ENCODE measurements at places on chromosomes 16 and 17. TPM values are rescaled to one million over a fixed set of nuclear protein-coding genes. Genes with fewer than 3 reads are reported as not detected.

DNA sequence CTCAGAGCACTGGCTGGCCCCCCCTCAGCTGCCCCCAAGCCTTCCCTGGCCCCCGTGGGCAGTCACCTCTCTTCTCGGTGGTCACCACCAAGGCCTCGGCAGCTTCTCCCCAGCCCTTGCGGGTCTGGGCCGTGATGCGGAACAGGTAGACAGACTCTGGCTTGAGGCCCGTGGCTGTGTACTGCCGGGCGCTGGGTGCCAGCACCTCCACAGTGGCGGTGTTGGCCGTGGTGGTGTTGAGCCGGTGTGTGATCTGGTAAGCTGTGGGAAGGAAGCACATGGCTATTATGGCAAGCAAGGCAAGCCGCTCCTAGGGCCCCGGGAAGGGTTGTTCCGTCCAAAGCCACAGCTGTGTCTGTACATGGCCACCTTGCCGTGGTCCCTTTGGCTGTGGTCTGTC is 78.4 kb upstream of the CDC42EP4 start:
- no peak overlapping the region for H3K27ac ChIP-seq
- no peaks in the 10 kb centered on the region for H3K36me3 ChIP-seq
- no peaks in the 10 kb centered on the region for H3K4me1 ChIP-seq
- H3K4me3 ChIP-seq = no peak overlapping the region
- H3K27me3 ChIP-seq = peaks cover 11% of the 10 kb centered on the region

- no peaks in the 10 kb centered on the region for H3K27me3 ChIP-seq
- H3K4me1 ChIP-seq = peaks cover 20% of the 10 kb centered on the region
- H3K27ac ChIP-seq = no peak overlapping the region
- no peak overlapping the region for H3K4me3 ChIP-seq
Measured at GRCh38 chr16:67463059-67463458, 17.9 kb downstream of the ATP6V0D1 start.

DNA sequence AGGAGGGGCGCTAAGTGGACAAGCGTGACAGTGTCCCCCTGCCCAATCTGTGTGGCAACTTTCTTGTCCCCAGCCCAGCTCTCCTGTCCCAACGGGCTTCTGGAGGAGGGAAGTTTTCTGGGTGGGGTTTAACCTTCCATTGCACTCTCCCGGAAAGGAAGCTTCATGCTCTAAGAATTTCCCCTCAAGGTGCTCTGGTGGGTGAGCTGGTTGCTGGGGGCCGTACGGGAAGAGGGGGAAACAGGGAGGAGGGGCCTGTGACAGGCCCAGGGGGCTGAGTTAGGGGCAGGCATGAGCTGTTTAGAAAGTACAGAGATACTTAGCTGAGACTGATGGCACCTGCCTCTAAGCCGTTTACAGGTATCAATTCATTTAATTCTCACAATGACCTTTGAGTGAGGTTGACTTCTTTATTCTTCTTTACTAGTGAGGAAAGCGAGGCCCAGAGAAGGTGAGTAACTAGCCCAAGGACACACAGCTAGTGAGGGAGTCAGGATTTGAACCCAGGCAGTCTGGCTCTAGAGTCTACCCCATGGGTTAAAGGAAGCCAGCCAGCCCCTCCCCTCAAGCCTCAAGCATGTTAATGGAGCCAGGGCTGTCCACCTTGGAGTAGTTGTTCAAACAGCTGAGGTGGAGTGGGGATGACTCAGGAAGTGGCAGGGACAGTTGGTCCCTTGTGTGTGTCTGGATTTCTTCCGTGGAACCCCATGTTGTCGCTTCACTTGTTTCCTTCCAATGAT is 18.9 kb downstream of the ADGRG1 start:
- peaks cover 8% of the 10 kb centered on the region for H3K4me1 ChIP-seq
- DNase-seq = no peak
- H3K27ac ChIP-seq = no peak overlapping the region
- no peaks in the 10 kb centered on the region for H3K36me3 ChIP-seq
- no peak overlapping the region for H3K4me3 ChIP-seq

DNA sequence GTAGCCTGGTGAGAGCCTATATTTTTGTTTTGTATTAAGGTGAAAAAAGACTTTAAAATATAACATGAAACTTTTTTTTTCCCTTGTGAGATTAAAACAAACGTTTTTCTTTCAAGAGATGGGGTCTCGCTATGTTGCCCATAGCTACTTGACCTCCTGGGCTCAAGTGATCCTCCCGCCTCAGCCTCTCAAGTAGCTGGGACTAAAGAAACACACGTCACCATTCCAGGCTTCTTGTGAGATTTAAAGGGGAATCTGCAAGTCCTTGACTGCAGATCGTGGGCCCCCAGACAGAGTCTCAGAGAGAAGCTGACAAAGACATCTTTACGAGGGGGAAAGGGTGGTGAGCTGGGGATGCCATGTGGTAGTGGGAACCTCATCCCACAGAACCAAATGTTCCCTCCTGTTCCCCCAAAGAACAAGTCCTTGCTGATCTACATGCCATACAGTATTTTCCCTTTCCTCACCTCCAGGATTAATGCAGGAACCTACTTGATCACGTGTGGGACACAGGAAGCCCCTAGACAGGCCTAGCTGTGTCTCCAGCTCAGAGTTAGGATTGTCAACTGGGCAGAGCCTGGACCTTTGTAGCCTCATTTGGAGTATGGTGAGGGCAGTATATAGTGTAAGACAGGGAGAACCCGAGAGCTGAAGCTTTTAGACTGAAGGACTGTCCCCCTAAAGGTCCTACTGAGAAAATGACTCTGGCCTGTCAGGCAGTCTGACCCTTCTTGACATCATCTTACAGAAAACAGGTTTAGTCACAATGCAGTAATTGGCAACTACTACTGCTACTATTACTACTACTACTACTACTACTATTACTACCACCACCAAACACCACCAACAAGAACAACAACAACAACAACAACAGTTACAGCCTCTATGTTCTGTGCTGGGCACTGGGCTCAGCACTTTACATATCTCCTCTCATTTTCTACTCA is 4.1 kb downstream of the MAP3K14 start:
- no peak overlapping the region for H3K4me3 ChIP-seq
- H3K27ac ChIP-seq = peak overlapping the region; percentile 42
- DNase-seq = no peak
- peaks cover 8% of the 10 kb centered on the region for H3K36me3 ChIP-seq
- no peaks in the 10 kb centered on the region for H3K27me3 ChIP-seq

DNA sequence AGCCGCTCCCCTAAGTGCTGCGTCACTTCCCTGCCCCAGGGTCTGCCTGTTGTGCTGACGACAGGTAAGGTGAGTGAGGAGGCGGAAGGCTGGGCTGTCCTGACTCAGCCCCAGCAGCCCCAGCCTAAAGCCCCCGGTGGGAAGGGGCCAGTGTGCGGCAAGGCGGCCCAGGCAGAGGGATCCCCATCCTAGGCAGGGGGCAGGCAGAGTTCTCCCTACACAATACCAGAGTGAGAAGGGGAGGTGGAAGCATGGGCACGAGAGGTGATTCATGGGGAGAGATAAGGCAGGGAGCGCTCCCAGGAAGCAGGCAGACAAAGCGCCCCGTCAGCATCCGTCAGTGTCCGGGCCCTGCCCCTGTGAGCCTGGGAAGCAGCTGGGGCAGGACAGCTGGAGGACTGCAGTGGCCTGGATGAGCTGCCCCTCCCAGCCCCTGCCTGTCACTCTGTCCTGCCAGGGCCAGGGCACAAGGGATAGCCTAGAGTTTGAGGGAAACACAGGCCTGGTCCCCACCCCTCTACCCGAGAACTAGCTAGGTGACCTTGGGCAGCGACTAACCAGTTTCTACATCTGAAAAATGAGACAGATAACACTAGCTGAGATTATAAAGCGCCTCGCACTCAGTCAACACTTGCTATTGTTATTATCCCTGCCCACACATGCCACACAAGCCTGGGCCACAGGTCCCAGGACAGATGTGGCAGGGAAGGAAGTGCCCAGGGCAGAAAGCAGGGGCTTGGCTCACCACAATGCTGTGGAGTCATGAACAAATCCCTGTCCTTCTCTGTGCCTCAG is 3.8 kb downstream of the FAM83G start:
- H3K4me1 ChIP-seq = peaks cover 31% of the 10 kb centered on the region
- H3K27ac ChIP-seq = no peak overlapping the region
- H3K36me3 ChIP-seq = peaks cover 15% of the 10 kb centered on the region
- peak; percentile 59 for DNase-seq

- H3K27me3 ChIP-seq = peaks cover 32% of the 10 kb centered on the region
- H3K4me1 ChIP-seq = 0 out of 2 replicates have a peak, but pooled peaks cover 2% of the 10 kb centered on the region
- no peak for DNase-seq
- H3K4me3 ChIP-seq = no peak overlapping the region
- H3K27ac ChIP-seq = no peak overlapping the region
Measured at GRCh38 chr16:1103636-1103980, 7.6 kb upstream of the C1QTNF8 start.

DNA sequence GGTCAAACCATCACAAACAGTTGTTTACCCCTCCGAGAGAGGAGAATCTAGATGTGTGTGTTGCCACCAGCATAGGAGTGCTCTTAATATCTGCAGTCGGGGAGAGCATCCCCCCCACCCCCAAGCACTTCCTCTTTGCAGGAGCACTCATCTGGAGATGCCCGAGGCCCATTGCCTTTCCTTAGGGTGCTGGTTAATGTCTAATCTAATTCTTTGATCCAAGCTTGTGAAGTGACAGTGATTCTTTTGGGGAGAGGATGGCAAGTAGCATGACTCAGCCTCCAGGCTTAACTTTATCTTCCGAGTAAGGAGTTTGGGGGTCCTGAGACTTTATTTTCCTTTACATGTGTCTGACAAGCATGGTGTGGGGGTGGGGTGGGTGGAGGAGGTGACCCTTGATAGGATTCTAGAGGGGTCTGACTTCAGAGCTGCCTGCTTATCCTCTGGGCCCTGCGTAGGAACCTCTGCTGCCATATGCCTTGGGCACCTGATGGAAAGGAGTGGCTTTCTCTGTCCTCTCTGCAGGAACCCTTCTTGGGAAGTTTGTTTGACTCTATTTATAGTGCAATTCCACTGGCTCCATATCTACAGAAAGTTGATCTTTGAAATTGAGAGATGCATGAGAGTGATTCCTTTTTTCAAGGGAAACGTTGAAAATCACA is 207.1 kb downstream of the SPECC1 start:
- H3K36me3 ChIP-seq = peaks cover 6% of the 10 kb centered on the region
- H3K27ac ChIP-seq = no peak overlapping the region
- no peak overlapping the region for H3K4me3 ChIP-seq

- H3K4me1 ChIP-seq = no peaks in the 10 kb centered on the region
- DNase-seq = no peak
- H3K27me3 ChIP-seq = no peaks in the 10 kb centered on the region
- no peak overlapping the region for H3K4me3 ChIP-seq
Measured at GRCh38 chr16:10552998-10553491, 27.4 kb downstream of the EMP2 start.

GRCh38 chr16:67280090-67281015 is 1.0 kb downstream of the PLEKHG4 start:
- H3K36me3 ChIP-seq = 0 out of 2 replicates have a peak, but pooled peaks cover 3% of the 10 kb centered on the region
- DNase-seq = no peak
- no peak overlapping the region for H3K4me3 ChIP-seq
- H3K27me3 ChIP-seq = no peaks in the 10 kb centered on the region

DNA sequence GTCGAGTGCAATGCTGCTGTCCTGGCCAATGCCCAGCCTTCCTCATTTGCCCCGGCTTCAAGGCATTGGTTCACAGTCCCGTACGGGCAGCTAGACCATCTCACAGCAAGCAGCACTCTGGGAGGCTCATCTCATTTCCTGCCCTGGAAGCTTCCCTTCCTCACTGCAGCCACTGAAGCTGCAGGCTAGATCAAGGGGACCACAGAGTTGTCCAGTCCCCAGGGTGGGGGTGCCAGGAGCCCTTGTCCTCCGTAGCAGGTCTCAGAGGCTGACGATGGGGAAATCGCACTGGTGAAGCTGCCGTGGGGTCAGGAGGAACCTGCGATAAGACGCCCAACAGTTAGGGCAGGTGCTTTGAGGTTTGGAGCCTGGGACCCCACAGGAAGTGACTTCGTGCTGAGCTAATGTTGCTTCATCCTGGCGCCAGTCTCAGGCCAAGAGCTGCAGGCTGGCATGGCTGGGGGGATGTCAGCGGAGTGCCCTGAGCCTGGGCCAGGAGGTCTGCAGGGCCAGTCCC is at the start of gene SPNS3:
SPNS3 (plus strand) TSS at position 426 of the 517 bp plus-strand sequence; CDS start at position 454, 28 bp downstream.
- H3K27me3 ChIP-seq = peaks cover 15% of the 10 kb centered on the region
- no peaks in the 10 kb centered on the region for H3K4me1 ChIP-seq
- no peak within 1 kb of the TSS for H3K27ac ChIP-seq
- DNase-seq = no peak
- H3K4me3 ChIP-seq = no peak within 1 kb of the TSS

- no peak for DNase-seq
- no peak overlapping the region for H3K27ac ChIP-seq
- no peaks in the 10 kb centered on the region for H3K27me3 ChIP-seq
- H3K36me3 ChIP-seq = peaks cover 28% of the 10 kb centered on the region
- no peak overlapping the region for H3K4me3 ChIP-seq
Measured at GRCh38 chr16:9123401-9123800, 32.0 kb downstream of the HAPSTR1 start.

DNA sequence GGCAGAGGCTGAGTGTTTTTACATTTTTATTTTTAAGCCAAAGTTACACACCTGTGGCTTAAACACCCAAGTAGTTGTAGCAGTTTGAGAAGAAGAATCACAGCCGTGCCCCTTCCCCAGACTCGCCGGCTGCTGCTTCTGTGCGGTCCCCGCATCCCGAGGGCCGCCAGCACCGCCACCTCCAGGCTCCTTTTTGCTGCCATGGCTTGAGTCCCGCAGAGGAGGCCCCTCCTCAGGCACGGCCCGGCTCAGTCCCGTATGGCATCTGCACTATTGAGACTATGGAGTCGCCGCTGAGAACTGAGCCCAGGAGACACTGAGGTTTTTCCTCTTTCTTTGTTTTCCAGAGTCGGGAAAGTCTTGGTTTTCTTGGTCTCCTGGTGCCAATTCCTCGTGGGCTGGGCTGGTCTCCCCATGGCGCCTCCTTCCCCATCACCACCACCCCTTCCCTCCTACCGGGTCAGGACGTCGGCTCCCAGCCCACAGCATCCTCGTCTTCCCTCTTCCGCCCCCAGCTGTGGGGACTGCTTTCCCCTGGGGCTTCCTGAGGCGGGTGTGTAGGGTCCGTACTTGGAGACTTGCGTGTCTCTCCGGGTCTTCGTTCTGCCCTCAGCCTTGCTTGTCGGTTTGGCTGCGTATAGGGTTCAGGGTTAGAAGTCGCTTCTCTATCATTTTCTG is 32.6 kb upstream of the CDH15 start:
- H3K4me1 ChIP-seq = no peaks in the 10 kb centered on the region
- peaks cover 38% of the 10 kb centered on the region for H3K36me3 ChIP-seq
- H3K4me3 ChIP-seq = no peak overlapping the region
- H3K27ac ChIP-seq = no peak overlapping the region
- no peaks in the 10 kb centered on the region for H3K27me3 ChIP-seq
- no peak for DNase-seq

KRTAP4-5 gene
- total RNA-seq = not detected

PIK3R5 gene
- not detected for total RNA-seq

KIF2B gene
- not detected for total RNA-seq

PRSS22 gene
- not detected for total RNA-seq

KRT31 gene
- total RNA-seq = not detected

LPO gene
- total RNA-seq = not detected

Measured in IMR-90 (cell line).